ENCODE measurements at places on chromosomes 1 and 21. TPM values are rescaled to one million over a fixed set of nuclear protein-coding genes. Genes with fewer than 3 reads are reported as not detected.

DNA sequence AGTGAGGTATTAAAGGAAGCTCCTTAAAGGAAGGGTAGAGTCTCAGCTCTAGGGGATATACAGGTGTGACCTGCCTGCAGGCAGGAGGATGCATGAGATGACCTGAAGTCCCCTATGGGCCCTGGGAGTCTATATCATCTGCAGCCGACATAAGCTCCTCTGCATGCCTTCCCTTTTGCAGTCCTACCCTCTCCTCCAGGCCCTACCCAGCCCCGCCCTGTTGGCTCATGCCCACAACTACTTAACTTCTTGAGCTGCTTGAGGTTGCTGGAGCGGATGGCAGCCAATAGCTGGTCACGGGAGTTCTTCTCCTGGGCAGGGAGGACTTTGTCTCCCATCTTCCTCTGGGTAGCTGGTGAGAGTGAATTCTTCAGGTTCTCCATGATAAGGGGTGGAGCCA, 10.3 kb downstream of the SHISA4 start:
- no peak for DNase-seq

DNA sequence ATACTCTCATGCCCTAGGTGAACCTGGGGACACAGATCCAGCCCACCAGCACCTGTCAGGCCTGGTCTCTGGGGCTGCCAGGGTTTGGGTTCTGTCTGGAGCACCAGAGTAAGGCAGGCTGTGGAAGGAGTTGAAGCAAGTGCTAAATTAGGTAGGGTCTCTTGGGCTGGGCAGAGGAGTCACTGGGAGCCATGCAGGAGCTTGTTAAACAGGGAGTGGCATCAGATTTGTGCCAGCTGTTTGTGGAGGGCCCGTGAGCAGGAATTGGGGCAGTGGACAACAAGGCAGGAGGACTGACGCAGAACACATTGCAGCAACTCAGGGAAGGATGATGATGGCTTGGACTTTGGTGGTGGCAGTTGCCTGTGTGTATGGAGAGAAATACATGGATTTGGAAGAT, 56.3 kb downstream of the PTPRF start:
- no peak for DNase-seq

The TAS1R1 gene
- not detected for total RNA-seq

GRCh38 chr1:112496290-112496689, 12.5 kb upstream of the WNT2B start:
- no peak for DNase-seq

DNA sequence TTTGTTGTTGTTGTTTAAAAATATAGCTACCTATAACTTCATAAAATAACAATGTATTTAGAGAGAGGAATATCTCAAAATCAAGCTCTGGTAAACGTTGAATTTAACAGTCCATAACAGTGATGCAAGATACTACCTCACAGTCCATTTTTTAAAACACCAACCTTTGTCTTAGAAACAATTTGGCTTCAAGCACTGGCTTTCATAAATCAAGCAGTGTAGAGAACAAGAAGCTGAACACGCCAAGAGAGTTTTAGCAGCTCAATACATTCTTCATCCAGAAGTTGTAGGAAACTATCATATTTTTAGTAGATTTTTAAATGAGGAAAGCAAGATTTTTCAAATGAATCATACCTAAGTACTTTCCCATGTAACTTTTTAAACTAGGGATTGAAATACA, 334.3 kb upstream of the ADAMTS5 start:
- DNase-seq = no peak

The KCNJ9 gene
- total RNA-seq = not detected

The ARHGEF11 gene
- total RNA-seq = 29.8 TPM

Measured in cardiac septum (tissue), 1 donor.